G401 (cell line): ENCODE measurements at places on chromosomes 12 and 14. TPM values are rescaled to one million over a fixed set of nuclear protein-coding genes. Genes with fewer than 3 reads are reported as not detected.

DNA sequence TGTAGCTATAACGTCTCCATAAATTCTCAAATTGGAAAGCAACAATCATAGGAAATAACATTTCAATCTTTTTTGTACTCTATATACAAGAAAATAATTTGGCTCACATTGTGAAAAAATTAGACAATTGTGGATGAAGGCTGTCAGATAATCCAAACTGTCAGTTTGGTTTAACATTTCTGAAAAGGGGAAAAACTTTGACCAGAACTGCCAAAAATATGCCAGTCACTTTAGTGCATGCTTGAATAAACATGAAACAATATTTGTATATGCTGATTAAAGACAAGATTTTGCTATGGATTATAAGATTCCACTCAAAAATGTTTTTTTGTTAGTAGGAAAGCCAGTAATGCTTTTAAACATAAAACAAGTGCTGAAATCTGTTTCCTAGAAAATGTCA lies 38.9 kb downstream of the CCDC59 start:
- DNase-seq = no peak

GRCh38 chr12:122979001-122979907 lies 1.2 kb upstream of the ARL6IP4 start:
- DNase-seq = no peak

GRCh38 chr12:22101749-22102243 lies 55.8 kb downstream of the CMAS start:
- no peak for DNase-seq

DNA sequence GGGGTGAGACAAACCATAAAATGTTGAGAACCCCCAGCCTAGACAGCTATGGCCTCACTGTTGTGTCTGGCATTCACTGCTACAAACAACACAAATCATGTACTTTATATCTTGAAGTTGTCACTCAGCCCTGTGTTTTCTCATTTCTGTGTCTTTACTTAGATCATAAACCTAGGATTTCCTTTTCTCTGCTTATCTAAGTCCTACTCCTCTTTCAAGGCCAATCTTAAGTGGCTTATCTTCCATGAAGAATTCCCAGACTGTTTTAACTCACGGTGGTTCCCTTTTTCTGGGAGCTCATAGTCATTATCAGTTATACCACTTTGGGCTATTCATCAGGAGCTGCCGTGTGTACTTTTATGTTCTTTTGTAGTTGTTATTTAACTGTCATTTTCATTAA lies 42.1 kb downstream of the FLRT2 start:
- DNase-seq = no peak

DNA sequence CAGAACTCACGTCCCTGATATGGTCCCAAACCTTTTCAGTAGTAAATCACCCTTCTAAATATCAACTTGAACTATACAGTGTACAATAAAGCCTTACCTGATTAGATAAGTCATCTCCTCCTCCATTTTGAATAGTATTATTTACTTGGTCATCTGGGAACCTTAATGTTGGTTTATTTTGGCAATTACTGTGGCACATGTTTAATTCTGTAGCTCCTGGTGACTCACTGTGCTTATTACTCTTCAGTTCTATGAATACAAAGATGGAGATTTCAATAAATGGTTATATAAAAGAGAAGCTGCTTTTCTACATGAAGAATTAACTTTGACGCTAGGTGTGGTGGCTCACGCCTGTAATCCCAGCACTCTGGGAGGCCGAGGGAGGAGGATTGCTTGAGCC lies 25.4 kb downstream of the MIS18BP1 start:
- DNase-seq = no peak

- DNase-seq = no peak
Measured at GRCh38 chr12:75196408-75196807, 13.2 kb downstream of the KCNC2 start.

- DNase-seq = no peak
Measured at GRCh38 chr12:52423035-52423434, 11.1 kb downstream of the KRT75 start.

DNA sequence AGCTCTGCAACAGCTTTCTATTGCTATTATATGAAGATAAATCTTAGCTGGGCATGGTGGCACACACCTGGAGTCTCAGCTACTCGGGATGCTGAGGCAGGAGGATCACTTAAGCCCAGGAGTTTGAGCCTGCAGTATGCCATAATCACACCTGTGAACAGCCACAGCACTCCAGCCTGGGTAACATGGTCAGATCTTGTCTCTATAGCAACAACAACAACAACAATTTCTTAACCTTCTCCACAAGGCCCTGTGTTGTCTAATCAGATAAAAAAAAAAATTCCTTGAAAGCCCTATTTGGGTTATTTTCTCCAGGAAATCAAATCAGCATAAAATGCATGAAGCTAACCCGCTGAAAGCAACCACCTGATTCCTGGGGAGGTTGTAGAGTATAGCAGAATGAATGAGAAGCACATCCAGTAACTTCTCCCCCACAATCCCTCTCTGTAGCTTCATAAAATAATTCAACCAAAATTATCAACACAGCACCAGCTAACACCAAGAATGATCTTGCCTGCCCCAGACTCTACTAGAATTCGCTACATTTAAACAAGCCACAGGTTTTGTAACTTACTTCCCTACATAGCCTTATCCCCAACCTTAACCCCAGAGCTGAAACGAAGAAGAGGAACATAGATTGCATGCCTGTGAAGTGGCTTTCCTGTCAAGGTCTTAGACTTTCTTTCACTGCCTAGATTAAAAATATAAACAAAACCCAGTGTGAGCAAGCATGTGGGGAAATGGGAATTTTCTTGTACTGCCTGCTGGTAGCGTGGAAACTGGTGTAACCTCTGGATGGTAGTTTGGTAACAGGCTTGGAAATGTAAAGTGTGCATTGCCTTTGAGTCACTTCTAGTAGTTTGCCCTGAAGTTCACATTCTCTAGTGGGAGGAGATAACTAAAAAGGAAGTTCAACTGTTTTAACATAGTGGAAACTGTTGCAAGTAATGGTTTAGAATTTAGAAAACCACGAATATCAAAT lies 6.0 kb upstream of the STK38L start:
- DNase-seq = no peak

DNA sequence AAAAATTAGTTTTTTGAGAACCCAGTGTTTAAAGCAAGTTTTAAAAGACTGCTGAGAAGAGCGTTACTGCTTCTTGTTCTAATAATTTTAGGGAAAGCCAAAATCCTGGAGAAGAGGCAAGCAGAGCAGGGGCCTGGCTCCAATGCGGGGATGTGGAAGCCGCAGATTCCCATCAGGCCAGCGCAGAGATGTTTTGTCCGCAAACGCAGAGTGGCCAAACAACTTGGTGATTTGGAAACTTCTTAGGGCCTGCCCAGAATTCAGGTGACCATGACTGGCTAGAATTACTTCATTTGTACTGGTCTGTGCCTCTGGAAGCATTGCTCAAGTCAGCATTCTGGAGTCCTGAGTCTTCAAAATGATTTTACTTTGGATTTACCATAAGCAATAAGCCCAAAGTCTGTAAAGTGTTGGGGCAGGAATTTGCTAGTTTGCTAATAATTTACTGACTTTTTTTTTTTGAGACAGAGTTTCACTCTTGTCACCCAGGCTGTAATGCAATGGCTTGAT lies 208.4 kb downstream of the PPM1H start:
- peak; percentile 42 for DNase-seq

- DNase-seq = no peak
Measured at GRCh38 chr14:35531960-35532747, 1.8 kb upstream of the INSM2 start.

DNA sequence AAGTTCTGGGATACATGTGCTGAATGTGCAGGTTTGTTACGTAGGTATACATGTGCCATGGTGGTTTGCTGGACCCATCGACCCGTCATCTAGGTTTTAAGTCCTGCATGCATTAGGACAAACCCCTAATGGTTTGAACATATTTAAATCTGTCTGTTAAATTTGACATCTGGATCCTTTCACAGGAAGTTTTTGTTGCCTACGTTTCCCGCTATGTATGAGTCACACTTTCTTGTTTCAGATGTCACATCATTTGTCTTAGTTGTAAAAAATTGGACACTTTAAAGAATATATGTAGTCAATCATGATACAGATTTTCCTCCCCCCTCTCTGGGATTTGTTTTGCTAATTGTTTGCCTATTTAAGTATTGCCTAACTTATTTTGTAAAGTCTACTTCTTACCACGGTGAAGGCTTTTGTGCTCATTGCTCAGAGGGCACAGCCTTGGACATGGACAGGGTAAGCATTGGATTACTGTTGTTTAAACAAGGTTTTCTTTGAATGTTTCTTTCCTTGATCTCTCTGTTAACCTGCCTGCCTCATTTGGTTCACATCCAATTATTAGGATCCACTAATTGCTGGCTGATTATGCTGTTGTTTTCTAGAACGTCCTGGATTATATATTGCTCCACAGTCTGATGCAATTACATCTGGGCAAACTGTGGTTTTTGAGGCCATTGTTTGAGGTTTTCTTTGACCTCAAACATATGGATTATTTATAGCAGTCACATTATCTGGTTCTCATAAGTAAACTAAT lies 1441.4 kb downstream of the AACS start:
- no peak for DNase-seq

DNA sequence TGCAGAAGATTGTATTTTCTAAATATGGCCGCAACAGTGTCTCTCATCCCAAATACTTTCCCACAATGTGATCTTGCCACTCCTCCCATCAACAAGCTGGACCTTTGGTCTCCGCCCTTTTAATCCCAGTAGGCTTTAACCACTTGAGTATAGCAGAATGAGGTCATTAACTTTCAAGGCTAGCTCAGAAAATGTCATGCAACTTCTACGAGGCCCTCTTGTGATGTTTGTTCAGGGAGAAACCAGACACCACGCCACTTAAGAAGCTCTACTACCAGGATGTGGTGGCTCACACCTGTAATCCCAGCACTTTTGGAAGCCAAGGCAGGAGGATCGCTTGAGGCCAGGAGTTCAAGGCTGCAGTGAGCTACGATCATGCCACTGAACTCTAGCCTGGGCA lies 20.1 kb upstream of the OR6J1 start:
- no peak for DNase-seq

GRCh38 chr14:33842299-33842698 lies 108.6 kb downstream of the EGLN3 start:
- DNase-seq = no peak

- DNase-seq = no peak
Measured at GRCh38 chr14:35247777-35248475, 44.3 kb upstream of the PSMA6 start.

- DNase-seq = no peak
Measured at GRCh38 chr14:100645982-100646314, 58.7 kb upstream of the BEGAIN start.

GRCh38 chr12:112496496-112496895 lies 77.7 kb downstream of the PTPN11 start:
- no peak for DNase-seq

DNA sequence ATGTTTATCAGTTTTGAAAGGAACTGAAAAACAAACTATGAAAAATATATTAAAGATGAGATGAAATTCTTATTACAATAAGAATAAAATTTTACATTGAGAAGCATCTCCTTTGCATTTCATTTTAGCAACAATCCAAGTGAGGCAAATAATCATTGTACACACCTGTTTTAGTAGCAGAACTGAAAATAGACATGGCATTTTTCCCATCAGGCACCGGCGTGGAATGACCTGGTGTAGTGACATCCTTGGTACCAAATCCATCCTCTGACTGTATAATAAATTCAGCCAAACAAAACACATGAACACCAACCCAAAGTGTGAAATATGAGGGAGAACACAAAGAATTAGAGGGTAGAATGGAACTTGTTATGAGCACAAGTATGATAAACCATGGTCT lies 271.4 kb downstream of the MED13L start:
- DNase-seq = peak; percentile 76

The GLI1 gene
- total RNA-seq = 4.7 and 6.4 TPM in 2 replicates

The GYS2 gene
- total RNA-seq = not detected in 2 replicates

The NEUROD4 gene
- total RNA-seq = not detected in 2 replicates

The TAS2R31 gene
- total RNA-seq = 0.14 and 0.43 TPM in 2 replicates

The EDDM3A gene
- total RNA-seq = not detected in 2 replicates

The EXD2 gene
- total RNA-seq = 10.3 and 20.4 TPM in 2 replicates
